ENCODE measurements at places on chromosomes 2 and 18.

GRCh38 chr18:62461591-62461990, 61.2 kb upstream of the ZCCHC2 start:
- DNase-seq = no peak

- no peak for DNase-seq
These were observed 125.4 kb upstream of the CTNNA2 start for GRCh38 chr2:79387431-79387830.

DNA sequence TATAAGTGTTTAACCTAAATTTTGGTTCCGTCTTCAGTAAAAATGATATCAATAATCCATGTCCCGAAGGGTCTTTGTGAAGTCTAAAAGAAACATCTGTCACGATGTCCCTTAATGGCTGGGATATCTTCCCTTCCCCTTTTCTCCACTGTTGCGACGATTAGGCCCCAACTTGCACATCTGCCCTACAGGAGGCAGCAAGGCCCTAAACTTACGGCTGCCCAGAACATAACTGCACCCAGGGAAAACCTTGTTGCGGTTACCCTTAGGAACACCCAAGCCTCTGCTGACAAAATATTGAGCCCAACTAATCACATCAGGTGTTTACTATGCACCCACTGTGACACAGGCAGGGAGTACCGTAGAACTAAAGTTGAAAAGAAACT, 1.3 kb upstream of the SMAD2 start:
- no peak for DNase-seq

DNA sequence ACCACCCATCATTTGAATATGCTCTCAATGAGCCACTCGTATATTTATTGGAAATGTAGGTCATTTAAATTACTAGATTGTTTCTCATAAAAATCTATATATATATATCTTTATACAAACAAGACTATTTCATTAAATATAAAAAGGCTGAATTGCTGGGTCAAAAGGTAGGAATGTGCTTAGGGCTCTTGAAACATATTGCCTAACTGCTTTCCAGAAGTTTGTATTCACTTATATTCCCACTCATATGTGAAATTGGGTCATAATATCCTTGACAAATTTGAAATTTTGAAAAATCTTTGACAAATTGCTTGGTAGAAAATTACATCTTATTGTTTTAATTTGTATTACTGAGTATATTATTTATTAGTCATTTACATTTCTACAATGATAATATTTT, 999.8 kb upstream of the CDH2 start:
- DNase-seq = no peak

DNA sequence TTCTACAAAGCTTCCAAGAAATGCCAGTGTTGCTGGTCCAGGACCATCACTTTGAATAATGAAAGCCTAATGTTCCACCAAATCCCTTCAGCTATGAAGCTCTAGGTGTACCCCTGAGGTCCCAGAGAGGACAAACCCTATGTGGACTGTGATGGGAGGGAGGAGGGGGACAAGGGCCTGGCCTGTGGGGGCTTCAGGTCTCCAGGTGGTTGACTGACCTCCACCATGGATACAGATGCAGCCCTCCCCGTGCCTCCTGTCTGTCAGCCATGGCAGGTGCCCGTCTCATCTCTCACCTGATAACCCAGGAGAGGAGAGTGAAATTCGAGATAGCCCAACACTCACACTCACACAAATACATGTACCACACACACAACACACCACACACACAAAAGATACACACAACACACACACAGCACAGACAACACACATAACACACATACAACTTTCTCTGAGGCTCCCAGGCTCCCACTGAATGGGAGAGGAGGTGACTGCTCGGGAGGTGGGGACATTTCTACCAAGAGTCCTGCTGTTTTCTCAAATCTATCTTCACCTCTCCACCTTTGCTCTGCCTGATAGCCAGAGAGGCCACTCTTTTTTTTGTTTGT, 12.8 kb upstream of the RHOB start:
- DNase-seq = no peak

DNA sequence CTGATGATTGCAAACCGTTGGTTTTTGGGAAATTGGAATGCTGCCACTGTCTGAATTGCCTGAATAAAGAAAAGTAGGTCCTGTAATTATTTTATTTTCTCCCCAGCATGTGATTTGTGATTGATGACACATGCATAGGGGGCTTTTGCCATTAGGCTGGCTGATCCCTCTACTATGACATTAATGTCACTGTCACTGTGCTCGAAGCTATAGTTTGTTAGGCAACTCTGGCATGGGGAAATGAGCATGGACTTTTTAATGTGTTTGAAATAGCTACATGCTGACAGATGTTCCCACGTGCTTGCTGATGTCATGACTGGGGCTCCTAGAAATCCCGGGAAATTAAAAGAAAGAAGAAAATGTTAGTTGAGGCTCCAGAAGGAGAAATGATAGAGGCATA, 99.1 kb downstream of the HRH4 start:
- no peak for DNase-seq

- no peak for DNase-seq
These were observed 19.4 kb downstream of the KCNG2 start for GRCh38 chr18:79816981-79817606.

DNA sequence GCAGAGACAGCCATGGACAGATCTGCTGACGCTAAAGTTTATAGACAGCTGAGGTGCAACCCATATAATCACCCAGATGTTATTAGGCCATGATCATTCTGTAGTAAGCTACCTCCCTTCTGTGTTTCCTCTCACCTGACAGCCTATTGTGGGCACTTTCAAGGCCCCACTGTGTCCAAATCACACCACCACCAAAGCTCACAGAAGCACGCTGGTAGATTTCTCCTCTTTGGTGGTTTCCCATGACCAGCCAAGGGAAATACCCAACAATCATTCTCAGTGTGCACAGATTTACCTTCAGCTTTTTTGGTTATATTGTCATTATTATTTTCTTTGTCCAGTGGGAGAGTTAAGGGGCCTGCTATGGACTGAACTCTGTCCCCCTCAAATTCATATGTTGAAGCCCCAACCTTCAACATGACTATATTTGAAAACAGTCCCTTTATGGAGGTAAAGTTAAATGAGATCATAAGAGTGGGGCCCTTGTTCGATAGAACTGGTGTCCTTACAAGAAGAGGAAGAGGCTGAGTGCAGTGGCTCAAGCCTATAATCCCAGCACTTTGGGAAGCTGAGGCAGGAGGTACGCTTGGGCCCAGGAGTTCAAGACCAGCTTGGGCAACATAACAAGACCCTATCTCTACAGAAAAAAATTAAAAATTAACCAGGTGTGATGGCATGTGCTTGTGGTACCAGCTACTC, 74.0 kb upstream of the MSH6 start:
- DNase-seq = no peak

GRCh38 chr2:219421323-219421722, 3.1 kb downstream of the DES start:
- DNase-seq = no peak

- no peak for DNase-seq
These were observed 95.6 kb upstream of the ACVR1 start for GRCh38 chr2:157971702-157972101.
